ENCODE measurements at places on chromosomes 2 and 18. TPM values are rescaled to one million over a fixed set of nuclear protein-coding genes. Genes with fewer than 3 reads are reported as not detected.

Gene AMER3
- total RNA-seq = not detected

Gene EMILIN2
- 8.9 TPM for total RNA-seq

DNA sequence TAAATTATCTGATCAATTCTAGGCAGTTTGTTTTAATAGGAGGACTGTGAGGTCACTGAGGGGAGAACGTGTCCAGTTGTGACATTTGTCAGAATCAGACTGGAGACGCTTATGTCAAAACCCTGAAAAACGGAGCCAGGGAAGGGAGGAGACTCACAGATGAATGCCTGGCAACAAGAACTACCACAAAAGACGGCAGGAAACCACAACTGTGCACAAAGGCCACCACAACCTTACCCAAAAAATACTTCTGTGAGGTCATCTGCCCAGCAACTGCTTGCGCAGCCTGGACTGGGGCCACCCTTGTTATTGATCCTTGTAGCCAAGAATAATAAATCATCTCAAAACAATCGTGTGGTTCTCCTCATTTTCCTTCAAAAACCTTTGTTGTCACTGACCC, 173.0 kb upstream of the ALKAL2 start:
- no peak for DNase-seq
- no peak overlapping the region for H3K27ac ChIP-seq
- H3K4me1 ChIP-seq = no peaks in the 10 kb centered on the region
- H3K27me3 ChIP-seq = no peaks in the 10 kb centered on the region
- H3K4me3 ChIP-seq = no peak overlapping the region

DNA sequence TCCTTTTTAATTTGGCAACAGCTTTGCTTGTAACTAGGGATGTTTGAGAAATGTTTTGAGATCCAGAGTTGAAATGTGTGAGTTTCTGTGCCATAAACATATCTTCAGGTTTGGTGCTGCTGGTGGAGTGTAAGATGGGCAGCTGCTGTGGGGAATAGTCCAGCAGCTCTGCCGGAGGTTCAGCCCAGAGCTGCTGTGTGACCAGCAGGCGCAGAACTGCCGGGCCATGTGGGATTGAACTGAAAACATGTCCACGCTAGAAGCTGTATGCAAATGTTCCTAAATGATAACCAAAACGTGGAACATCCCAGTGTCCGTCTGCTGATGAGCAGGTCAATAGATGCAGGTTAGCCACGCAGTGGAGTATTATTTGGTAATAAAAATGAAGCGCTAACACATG, 99.6 kb downstream of the DGKD start:
- H3K27ac ChIP-seq = no peak overlapping the region
- DNase-seq = no peak
- H3K4me3 ChIP-seq = no peak overlapping the region
- no peaks in the 10 kb centered on the region for H3K4me1 ChIP-seq

Gene NFATC1
- total RNA-seq = 1.4 TPM

- peaks cover 8% of the 10 kb centered on the region for H3K27me3 ChIP-seq
- H3K36me3 ChIP-seq = no peaks in the 10 kb centered on the region
- DNase-seq = no peak
- no peak overlapping the region for H3K4me3 ChIP-seq
- H3K27ac ChIP-seq = no peak overlapping the region
- H3K4me1 ChIP-seq = no peaks in the 10 kb centered on the region
These were observed 242.2 kb downstream of the ZNF516 start for GRCh38 chr18:76252880-76253279.

- H3K27ac ChIP-seq = peak overlapping the region; percentile 42
- peaks cover 25% of the 10 kb centered on the region for H3K4me1 ChIP-seq
- DNase-seq = peak; percentile 5
- H3K27me3 ChIP-seq = peaks cover 7% of the 10 kb centered on the region
These were observed 801 bp downstream of the OSR1 start for GRCh38 chr2:19357402-19358241.

DNA sequence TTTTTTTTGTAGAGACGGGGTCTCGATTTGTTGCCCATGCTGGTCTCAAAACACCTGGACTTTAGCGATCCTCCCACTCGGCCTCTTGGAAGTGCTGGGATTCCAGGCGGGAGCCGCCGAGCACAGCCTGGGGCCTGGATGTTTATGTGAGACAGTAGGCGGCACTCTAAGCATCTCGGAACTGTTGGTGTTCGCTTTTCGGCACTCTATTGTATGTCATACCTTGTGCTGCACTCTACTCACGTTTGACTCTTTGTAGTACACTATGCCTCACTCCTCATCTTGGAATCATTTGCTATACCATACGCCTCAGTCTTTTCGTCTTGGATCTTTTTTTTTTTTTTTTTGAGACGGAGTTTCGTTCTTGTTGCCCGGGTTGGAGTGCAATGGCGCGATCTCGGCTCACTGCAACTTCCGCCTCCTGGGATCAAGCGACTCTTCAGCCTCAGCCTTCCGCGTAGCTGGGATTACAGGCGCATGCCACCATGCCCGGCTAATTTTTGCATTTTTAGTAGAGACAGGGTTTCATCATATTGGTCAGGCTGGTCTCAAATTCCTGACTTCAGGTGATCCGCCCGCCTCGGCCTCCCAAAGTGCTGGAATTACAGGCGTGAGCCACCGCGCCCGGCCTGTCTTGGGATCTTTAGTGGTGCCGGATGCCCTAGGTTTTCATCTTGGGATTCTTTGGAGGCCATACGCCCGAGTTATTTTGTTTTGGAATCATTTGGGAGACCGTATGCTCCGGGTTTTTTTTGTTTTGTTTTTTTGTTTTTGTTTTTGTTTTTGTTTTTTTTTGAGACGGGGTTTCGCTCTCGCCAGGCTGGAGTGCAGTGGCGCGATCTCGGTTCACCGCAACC, 24.2 kb upstream of the ZDBF2 start:
- H3K4me3 ChIP-seq = peak overlapping the region; percentile 87
- H3K4me1 ChIP-seq = peaks cover 5% of the 10 kb centered on the region
- peak overlapping the region; percentile 15 for H3K27ac ChIP-seq
- peaks cover 5% of the 10 kb centered on the region for H3K36me3 ChIP-seq
- H3K27me3 ChIP-seq = peaks cover 28% of the 10 kb centered on the region

GRCh38 chr2:183505911-183506310, 381.7 kb downstream of the NUP35 start:
- peaks cover 4% of the 10 kb centered on the region for H3K36me3 ChIP-seq
- no peak overlapping the region for H3K27ac ChIP-seq
- no peaks in the 10 kb centered on the region for H3K4me1 ChIP-seq
- no peak overlapping the region for H3K4me3 ChIP-seq
- DNase-seq = no peak

GRCh38 chr2:28286678-28287077, 106.0 kb upstream of the FOSL2 start:
- H3K4me3 ChIP-seq = peak overlapping the region; percentile 38
- peak; percentile 28 for DNase-seq
- peak overlapping the region; percentile 95 for H3K27ac ChIP-seq
- H3K27me3 ChIP-seq = peaks cover 4% of the 10 kb centered on the region

Gene EPAS1
- 107 TPM for total RNA-seq

DNA sequence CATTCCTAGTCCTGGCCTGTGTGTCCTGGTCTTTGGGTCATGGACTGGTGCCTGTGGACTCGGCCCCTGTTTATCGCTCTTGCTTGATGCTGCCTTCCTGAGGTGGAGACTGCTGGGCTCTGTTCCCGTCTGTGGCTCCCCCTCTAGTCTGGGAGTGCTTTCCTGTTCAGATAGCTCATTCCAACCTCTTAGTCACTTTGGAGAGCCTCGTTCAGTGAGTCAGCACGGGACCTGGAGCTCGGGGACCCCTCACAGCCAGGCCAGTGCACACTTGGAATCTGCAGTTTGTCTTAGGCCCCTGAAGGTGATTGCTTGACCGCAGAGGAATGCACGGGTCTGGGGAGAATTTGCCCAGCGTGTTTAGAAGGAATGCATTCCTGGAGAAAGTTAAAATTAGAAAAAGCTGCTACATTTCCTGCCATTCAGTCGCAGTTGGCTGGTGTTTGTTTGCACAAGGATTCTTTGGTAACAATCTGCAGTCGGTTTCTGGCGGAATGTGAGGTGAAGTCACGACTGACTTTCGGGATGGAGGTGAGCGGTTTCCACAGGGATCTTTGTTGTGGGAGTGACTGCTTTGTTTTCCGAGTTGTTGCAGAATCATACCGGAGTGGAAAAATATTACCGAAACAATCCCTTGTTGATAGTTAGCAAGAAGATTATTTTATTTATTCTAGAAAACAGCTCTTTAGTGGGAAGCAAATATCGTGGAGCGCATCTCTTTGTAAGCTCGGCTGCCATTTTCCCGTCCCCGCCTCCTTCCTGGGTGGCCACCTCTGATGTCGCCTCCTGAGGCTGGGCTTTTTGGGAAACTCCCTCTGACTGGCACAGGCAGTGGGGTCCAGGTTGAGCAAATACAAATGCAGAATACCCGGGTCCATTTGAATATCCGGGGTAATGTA, 29.6 kb downstream of the SH3BP4 start:
- H3K4me1 ChIP-seq = peaks cover 87% of the 10 kb centered on the region
- H3K27me3 ChIP-seq = peaks cover 16% of the 10 kb centered on the region
- H3K36me3 ChIP-seq = peaks cover 87% of the 10 kb centered on the region
- peak; percentile 99 for DNase-seq

- no peaks in the 10 kb centered on the region for H3K4me1 ChIP-seq
- no peak overlapping the region for H3K4me3 ChIP-seq
- H3K27ac ChIP-seq = no peak overlapping the region
- H3K36me3 ChIP-seq = no peaks in the 10 kb centered on the region
- H3K27me3 ChIP-seq = no peaks in the 10 kb centered on the region
- no peak for DNase-seq
These were observed 783.1 kb upstream of the LRRTM1 start for GRCh38 chr2:81087646-81088045.

DNA sequence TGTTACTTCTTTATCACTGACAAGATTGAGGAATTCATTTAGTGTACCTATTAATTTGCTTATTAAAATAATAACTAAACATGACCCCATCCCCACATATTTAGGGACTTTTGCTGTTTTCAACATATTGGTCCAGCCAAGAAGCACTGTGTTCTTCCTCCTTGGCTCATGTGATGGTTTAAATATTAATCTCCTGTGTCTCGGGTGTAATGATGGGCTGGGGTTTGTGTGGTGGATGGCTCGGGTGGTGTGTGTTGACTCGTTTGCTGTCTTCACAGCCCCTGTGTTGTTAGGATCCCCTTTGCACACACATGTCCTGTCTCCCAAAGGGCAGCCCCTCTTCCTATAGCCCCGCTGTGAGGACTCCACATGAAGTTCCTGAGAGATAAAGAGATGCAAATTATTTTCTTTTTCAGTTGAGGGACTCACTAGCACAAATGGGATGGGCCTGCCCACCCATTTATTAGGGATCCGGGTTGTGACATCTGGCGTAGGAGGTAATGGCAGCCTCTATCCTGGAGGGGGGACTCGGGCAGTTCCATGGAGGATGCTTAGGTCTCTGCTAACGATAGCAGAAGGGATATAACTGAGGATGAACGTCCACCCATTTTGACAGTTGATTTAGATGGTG, 53.4 kb downstream of the FHOD3 start:
- no peak for DNase-seq
- peaks cover 12% of the 10 kb centered on the region for H3K36me3 ChIP-seq
- peaks cover 79% of the 10 kb centered on the region for H3K4me1 ChIP-seq
- peak overlapping the region; percentile 55 for H3K27ac ChIP-seq

Gene SULT6B1
- not detected for total RNA-seq

- no peaks in the 10 kb centered on the region for H3K27me3 ChIP-seq
- peak overlapping the region; percentile 93 for H3K27ac ChIP-seq
- DNase-seq = no peak
These were observed 9.0 kb downstream of the MALL start for GRCh38 chr2:110106642-110107041.

Data from HFFc6 (cell line).